C1 segment of cervical spinal cord (tissue), 14 donors: ENCODE measurements at places on chromosomes 11 and 22.

DNA sequence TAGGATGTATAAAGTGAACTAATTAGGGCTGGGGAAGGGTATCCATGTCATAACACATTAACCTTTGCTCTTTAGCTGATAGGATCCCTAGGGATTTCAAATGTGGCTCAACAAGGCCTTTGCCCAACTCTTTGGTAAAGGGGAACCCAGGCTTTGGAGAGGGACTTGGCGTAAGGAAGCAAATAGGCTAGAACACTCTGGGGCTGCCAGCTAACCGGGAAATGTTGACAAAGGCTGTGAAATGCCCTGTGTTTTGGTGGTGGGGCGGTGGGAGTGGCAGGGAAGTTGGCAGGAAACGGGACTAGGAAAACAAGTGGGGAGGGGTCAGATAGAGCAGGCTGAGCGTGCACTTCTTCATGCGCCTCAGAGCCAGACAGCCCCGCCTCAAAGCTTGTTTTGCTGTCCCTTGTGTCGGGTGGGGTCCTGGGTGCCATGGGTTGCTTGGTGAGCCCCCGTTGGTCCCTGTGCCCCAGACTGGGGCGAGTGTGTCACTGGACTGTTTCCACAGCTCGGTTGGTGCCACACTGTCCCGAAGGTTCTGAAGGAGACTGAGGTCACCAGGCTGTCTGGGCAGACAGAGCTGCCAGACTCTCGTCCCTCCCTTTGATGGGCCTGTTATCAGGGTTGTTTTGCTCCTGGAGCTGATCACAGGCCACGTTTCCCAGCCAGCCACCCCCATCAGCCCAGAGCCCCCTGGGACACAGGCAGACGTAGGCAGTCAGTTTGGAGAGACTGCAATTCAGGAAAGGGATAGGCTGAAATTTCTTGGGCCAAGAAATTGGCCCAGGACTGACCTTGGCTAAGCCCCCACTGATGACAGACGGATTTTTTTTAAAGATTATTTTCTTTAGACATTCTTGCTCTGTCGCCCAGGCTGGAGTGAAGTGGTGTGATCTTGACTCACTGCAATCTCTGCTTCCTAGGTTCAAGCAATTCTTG lies 19.6 kb downstream of the KCTD21 start:
- no peak for DNase-seq

DNA sequence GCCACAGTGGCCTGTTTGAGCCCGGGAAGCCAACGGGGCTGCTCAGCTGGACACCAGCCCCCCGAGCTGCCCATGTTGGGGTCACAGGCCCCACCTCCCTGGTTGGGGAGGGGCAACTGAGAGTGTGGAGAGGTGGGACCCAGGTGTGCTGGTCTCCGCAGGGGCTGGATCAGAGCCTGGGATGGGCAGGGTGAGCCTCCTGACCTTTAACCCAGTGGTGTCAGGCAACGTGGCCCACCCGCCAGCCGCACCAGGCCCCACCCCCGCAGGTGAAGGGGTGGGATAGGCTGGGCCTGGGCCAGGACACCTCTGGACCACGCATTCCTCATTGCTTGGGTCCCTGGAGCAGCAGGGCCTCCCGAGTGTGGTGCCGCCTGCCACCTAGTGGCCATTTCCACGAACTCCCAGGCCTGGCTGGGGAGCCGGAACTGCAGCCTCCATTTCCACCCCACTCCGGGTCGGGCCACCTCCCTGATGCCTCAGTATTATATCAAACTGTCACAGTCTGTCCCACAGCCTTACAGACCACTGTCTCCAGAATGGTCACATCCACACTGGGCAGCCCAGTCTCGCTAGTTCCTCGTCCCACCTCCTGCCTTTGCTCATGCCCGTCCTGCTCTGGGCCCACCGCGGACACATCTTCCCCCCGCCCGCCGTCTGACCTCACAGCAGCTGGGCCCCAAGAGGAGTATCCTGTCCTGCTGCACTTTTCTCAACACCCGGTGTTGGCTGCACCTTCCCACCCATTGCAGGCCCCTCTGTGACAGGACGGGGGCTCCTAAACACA lies 13.3 kb upstream of the PPP6R3 start:
- peak; percentile 29 for DNase-seq

DNA sequence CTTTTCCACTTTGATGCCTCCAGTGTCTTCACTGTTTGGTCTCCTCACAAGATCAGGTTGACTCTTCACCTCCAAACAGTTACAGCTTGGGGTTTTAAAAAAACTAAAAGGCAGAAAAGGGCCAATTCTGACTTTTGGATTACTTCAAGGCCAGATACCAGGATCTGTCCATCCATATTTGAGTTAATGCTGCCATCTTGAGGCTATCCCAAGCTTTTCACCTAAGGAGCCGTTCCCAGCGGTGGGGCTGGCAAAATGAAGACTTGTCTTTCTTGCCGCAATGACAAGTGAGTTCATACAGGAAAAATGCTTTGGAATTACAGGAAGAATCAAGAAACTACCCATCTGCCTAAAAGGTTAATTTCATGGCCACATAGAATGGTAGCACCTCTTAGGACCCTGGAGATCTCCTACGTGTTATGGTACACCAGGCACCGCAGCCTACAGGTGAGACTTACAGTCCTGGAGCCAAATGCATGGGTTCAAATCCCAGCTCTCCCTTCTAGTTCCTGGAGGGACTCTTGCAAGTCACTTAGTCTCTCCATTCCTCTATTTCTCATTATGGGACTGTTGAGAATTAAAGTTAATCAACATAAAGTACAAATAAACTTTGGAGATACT lies 6.0 kb upstream of the OR5B21 start:
- no peak for DNase-seq

DNA sequence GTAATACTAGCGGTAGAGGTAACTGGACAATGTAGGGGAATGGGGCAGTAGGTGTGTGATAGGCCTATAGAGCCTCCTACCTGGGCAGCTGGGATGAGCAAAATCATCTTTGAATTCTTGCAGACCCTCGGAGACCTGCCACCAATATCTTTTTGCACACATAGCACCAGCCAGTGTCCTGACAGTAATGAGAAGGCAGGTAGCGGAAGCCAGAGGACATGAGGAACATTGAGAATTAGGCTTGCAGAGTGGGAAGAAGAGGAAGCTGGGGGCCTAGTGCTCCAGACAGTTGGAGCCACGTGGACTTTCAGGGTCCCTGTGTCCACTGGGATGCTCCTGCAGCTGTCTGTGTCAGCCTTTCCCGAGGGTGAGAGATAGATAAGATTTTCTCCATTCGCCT lies 17.2 kb upstream of the SYT13 start:
- no peak for DNase-seq

DNA sequence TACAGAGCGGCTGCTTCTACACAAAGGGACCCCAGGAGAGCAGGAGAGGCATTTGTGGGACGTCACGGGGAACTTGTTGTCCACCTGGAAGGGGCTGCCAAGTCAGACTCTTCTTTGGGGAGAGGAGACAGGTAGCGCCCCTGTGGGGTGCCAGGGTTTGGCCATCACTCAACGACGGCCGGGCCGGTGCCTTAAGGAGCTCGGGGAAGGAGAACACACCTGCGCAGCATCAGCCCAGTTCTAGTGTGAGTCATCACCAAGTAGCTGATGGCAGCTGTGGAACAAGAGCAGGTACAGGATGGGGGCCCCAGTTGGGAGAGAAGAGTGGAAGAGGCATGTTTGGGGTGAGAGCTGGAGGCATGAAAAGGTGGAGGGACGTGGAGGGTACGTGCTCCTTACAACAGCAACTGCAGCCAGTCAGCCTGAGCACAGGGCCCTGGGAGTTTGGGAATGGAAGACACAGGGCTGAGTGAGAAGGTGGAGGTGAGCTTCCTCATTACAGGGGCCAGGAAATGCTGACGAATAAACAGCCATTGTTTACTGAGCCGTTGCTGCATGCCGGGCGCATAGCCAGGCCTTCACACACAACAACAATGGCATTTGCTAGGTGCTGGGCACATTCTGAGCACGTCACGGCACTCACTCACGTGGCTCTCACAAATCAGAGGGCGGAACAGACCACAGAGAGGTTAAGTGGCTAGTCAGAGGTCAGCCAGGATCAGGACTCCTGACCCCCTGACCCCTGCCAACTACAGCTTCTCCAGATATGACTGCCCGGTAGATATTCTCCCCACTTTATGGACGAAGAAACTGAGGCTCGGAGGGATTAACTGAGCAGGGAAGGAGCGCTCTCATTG lies 29.1 kb upstream of the TP53I11 start:
- no peak for DNase-seq

- DNase-seq = peak; percentile 72
These were observed 1.6 kb downstream of the FADS1 start for GRCh38 chr11:61814958-61815789.

DNA sequence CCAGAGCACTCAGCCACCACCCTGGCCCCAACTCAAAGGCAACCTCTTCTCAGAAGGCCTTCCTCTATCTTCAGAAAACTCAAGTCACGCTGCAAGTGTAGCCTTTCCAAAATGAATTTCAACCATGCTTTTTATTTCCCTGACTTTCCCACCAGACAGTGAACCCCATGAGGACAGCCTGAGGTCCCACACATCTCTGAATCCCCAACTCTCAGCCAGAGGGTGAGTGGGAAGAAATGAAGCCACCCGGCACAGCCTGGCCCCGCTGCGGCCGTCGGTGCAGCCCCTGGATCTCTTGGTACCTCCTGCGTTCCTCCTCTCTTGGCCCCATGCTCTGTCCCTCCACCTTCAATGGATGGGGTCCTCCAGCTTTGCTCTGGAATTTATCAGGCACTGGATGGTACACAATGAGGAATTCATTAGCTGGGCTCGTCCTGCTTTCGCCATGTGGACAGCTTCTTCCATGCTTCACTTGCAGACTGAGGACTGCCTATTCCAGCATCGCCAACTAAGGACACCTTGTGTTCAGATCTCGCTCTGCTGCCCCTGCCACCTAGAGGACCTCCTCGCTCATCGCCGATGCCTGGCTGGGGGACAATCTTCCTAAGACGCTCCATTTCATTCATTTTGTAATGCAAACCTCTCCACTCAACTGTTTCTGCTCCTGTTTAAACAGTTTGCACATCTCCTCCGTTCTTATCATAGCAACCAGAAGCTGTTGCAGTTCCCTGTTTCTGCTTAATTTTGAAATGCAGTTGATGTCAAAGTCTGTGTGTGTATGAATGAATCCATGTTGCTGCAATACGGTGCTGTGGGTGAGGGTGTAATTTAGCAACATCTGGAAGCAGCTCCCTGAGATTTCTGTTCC lies 672.1 kb downstream of the TBC1D22A start:
- no peak for DNase-seq

GRCh38 chr11:104343578-104343977 lies 179.6 kb upstream of the PDGFD start:
- no peak for DNase-seq

GRCh38 chr11:117838901-117839300 lies 14.4 kb upstream of the FXYD2 start:
- no peak for DNase-seq

GRCh38 chr22:18023509-18024275 lies 669 bp downstream of the MICAL3 start:
- peak; percentile 20 for DNase-seq

- no peak for DNase-seq
These were observed 93.5 kb upstream of the DBX1 start for GRCh38 chr11:20253796-20254195.

- peak; percentile 70 for DNase-seq
These were observed at the start of gene TMEM132A for GRCh38 chr11:60924110-60924905. TSS of gene TMEM132A (plus strand) at chr11:60924460. CDS start at chr11:60924634, 174 bp downstream.

GRCh38 chr11:75845324-75845723 lies 30.3 kb downstream of the UVRAG start:
- no peak for DNase-seq

- no peak for DNase-seq
These were observed 105.1 kb downstream of the HIPK3 start for GRCh38 chr11:33362051-33362910.

- no peak for DNase-seq
These were observed 73.2 kb downstream of the GGTLC2 start for GRCh38 chr22:22717664-22718063.

- no peak for DNase-seq
These were observed 486.9 kb downstream of the MIAT start for GRCh38 chr22:27144321-27144720.

DNA sequence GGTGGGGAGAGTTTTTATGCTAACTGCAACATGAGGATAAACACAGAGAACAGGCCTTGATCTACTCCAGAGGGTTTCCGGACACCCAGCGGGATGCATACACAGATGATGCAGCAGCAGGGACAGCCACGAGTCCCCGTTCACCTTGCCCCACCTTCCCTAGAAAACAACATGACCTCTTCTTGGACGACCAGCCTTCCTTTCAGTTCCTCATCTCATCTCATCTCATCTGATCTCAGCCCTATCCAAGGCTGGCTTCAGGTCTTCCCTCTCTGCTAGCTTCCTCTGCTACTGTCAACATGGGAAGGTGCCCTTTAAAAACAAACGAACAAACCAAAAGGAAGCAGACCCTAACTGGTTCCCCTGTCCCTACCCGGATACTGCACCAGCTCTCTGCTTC lies 1356.2 kb downstream of the TBC1D22A start:
- no peak for DNase-seq

DNA sequence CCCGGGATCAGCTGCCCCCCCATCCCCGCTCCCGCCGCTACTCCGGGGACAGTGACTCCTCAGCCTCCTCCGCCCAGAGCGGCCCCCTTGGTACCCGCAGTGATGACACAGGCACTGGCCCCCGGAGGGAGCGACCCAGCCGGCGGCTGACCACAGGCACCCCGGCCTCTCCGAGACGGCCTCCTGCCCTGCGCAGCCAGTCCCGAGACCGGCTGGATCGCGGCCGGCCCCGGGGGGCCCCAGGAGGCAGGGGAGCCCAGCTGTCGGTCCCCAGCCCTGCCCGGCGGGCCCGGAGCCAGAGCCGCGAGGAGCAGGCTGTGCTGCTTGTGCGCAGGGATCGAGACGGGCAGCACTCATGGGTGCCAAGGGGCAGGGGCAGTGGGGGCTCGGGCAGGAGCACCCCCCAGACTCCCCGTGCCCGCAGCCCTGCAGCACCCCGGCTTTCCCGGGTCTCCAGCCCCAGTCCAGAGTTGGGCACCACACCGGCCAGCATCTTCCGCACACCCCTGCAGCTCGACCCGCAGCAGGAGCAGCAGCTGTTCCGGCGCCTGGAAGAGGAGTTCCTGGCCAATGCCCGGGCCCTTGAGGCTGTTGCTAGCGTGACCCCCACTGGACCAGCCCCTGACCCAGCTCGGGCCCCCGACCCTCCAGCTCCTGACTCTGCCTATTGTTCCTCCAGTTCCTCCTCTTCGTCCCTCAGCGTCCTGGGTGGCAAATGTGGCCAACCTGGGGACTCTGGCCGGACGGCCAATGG lies 3.9 kb downstream of the RASL10A start:
- no peak for DNase-seq
